ENCODE measurements at places on chromosomes 2 and 18. TPM values are rescaled to one million over a fixed set of nuclear protein-coding genes. Genes with fewer than 3 reads are reported as not detected.

Gene CCDC141
- not detected for total RNA-seq

Gene GRHL1
- total RNA-seq = 0.37 TPM

Gene RASGRP3
- total RNA-seq = 0.62 TPM

Gene QPCT
- 43.6 TPM for total RNA-seq

Gene TMEM169
- 0.66 TPM for total RNA-seq

Gene IMMT
- 56.9 TPM for total RNA-seq
